ENCODE measurements at places on chromosomes 7 and 10. TPM values are rescaled to one million over a fixed set of nuclear protein-coding genes. Genes with fewer than 3 reads are reported as not detected.

Gene PPP1R9A
- total RNA-seq: 0.25 TPM

Gene SPDYE5
- total RNA-seq: not detected

Gene HTR5A
- not detected for total RNA-seq

Gene TAS2R3
- not detected for total RNA-seq

Gene SCIN
- total RNA-seq: 0.67 TPM

Gene TLX1
- total RNA-seq: not detected
